Activated gamma-delta T cell treated with Interleukin-2 at 50 U/mL for 16 hours (primary cell): ENCODE measurements at places on chromosomes 11 and 22.

- no peak for DNase-seq
Observed at GRCh38 chr11:65865550-65866172, 5.4 kb downstream of the MUS81 start.

GRCh38 chr11:26761361-26761809, 39.5 kb upstream of the SLC5A12 start:
- DNase-seq: no peak

DNA sequence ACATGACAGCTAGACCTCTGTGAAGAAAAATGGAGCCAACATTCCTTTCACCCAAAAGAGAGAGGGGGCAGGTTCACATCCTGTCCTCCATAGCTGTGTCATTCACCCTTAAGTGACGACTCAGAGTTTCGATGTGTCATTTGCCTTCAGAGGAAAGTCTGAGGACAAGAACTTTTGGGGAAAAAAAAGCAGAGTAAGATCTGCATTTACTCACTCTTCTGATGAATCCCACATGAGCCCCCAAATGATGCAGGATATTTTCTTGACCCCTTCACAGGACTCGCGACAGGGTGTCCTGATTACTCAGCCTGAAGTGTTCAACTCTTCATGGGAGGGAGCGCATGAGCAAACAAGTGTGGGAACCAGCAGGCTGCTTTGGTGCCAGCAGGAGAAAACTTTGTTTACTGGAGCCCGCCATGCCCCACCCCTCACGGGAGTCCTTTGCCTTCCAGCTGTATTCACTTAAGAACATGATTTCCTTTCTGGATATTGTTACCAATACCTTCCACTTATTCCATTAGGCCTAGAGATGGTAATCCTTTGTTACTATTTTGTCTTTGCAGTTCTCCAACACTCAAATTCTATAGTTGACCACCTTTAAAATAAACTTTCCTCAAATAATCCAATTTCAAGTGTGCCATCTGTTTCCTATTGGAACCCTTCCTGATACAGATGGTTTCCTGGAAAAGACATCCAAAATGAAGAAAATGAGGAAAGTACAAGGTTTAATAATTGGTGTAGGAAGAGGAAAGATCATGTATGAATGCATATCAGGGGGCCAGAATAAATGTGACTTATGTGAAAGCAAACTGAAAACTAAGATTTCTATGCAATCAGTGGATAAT, 729.8 kb downstream of the FAM181B start:
- no peak for DNase-seq

DNA sequence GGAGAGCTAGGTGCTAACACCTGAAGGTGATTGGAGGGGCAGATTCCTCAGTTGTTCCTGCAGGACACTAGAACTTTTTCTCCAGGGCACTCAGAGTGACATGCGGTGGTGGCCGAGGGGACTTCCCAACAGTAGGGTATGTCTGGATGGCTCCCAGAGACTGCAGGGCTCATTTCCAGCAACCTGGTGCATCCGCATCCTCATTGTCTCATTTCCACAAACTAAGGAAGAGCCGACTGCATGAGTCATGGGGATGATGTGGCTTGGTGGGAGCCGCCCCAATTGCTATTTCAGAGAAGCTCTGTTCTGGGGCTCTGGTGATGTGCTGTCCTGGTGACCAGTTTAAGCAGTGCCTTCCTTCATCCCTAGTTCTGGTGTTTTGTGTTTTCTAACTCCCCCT, 2.8 kb upstream of the ROBO4 start:
- no peak for DNase-seq

DNA sequence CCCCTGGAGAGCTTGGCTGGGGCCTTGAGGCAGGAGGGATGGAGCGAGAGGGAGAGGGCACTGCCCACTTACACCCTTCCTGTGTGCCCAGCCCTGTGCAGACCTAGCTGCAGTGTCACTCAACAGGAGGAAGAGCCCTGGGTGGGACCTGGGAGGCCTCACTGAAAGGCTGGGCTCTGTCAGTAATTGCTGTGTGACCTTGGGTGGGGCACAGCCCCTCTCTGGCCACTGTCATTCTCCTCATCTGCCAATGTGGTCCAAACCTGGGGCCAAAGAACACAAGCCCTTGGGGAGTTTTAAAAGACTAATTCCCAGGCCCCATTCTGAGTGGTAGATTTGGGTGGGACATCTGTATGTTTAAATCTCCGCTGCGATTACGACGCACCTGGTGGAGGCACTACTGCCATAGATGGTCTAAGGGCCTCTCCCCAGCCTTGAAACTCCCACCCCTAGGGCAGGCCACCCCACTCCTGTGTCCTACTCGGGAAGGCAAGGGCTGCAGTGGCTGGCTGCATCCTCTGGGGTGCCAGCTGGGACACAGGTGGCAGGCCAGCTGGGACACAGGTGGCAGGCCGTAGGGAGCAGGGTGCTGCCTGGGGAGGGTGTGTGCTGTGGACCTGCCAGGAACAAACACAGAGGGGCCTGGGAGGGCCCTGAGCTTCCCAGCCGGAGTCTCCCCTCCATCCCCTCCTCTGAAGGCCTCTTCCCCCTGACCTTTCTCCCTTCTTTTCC, 12.3 kb upstream of the SOX10 start:
- DNase-seq: no peak

- DNase-seq: peak; percentile 70
Observed at GRCh38 chr11:6419009-6419631, at the start of gene APBB1. Gene APBB1, minus strand, starts transcription at chr11:6419094. Its CDS starts 7,747 bp downstream, at chr11:6411347.

DNA sequence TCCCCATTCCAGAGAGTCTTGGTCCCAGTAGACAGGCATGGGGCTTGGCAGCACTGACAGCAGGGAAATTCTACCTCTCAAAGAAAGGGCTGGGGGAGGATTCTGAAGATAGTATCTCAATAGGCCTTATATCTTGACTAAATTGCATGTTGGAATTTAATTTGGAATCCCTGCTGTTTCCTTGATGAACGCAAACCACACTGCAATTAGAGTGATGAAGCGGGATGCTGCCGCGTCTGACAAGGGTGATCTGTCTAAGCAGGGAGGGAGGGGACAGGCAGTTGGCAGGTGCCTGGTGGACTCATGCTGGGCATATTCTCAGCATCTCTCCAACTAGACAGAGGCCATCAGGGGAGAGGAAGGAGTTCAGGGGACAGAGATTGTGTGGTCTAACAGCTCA, 48.4 kb downstream of the COMMD9 start:
- DNase-seq: no peak

DNA sequence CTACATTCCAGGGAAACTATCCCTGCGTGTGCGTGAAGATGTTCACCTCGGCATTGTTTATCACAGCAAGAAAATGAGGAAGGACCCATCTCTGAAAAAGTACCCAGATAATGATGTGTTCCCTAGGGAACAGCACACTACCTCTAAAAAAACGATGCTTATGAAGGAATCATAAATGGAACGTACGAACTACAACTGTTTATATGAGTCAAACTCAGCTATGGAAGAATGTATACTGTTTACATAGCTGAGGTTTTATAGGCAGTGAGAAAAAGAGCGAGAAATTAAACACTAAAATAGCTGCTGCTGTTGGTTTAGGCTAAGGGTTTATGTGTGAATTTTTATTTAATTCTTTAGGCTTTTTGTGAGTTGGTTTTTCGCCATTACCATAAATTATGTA, 48.9 kb downstream of the APOL1 start:
- no peak for DNase-seq

DNA sequence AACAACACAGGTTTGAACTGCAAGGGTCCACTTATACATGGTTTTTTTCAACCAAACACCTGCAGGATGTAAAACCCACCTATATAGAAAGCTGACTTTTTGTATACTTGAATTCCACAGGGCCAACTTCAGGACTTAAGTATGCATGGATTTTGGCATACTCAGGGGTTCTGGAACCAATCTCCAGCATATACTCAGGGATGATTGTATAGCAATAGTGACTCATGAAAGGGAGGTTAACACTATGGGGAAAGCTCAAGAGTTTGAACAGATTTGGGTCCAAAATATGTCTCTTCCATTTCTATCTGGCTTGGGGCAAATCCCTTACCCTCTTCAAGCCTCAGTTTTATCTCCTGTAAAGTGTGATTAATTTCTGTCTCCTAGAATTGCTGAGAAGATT, 94.9 kb downstream of the MICAL2 start:
- no peak for DNase-seq

DNA sequence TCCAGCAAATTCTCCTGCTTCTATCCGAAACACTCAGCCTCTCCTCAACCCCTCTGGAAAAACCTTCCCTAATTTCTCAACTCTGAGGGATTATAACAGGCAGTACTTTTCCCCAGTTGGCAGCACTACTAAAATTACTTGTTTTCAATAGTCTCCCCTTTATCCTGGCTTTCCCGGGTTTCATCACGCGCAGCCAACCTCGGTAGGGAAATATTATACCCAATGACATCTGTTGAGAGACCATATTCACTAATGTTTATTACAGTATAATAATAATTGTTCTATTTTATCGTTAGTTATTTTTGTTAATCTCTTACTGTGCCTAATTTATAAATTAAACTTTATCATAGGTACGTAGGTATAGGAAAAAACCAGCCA, 330 bp upstream of the POLD3 start:
- DNase-seq: no peak

DNA sequence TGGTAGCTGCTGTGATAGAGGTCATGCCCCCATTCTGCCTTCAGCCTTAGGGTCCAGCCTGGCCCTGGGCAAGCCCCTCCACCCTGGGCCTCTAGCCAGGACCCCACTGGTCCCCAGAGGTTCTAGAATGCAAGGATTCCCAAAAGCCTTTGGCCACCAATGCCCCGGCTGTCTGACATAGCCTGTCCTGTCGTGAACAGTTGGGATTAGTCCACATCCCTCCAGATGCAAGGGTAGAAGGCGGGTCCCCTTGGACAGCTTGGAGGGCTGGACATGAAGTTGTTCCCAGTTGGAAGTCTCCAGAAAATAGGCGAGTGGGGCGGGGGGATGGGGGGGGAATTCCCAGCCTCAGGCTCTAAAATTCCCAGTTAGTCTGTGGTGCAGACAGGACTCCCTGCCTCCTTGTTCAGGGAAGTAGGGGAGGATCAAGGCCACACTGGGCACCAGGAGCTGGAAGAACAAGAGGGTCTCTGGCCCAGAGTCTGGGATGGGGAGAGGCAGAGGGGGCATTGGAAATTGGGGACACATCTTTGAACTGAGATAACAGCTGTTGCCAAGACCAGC, 5.2 kb upstream of the ADORA2A start:
- DNase-seq: no peak

- no peak for DNase-seq
Observed at GRCh38 chr11:93840180-93840579, 10.2 kb downstream of the VSTM5 start.

DNA sequence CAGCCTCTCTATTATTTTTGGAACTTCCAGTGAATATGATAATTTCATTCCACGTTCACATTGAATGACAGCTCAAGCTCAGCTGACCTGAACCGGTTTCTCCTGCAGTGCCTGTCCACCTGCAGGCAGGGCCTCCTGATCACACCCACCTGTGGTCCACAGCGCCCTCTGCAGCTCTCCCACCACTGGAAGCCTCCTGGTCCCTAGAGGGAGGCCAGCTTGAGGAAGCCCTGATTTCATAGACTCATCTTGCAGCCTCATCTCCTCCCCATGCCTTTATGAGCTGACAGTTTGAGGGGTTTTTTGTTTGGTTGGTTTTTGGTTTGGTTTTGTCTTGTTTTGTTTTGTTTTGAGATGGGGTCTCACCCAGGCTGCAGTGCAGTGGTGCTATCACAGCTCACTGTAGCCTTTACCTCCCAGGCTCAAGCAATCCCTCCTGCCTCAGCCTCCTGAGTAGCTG, 29.9 kb upstream of the MALAT1 start:
- DNase-seq: peak; percentile 50

DNA sequence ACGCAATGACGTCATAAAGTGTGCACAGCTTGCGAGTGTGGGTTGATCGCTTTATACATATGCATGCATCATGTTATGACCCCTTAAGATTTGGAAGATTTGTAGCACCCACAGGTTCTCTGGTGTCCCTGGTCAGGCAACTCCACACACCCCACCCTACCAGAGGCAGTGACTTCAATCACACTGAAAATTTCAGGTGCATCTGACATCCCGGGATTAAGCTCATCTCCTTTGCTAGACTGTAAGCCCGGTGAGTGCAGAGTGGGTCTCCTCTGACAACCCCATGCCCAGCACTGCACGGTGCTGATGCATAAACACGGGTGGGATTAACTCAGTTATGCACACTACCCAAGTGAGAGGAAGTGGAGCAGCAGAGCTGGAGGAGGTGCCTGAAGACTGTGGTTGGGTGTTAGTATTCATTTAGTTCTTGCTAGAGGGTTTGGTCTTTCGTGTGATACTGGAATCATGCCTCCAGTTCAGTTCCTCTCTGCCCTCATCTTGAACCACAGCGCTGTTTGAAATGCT, 6.5 kb downstream of the ARSA start:
- DNase-seq: peak; percentile 49

DNA sequence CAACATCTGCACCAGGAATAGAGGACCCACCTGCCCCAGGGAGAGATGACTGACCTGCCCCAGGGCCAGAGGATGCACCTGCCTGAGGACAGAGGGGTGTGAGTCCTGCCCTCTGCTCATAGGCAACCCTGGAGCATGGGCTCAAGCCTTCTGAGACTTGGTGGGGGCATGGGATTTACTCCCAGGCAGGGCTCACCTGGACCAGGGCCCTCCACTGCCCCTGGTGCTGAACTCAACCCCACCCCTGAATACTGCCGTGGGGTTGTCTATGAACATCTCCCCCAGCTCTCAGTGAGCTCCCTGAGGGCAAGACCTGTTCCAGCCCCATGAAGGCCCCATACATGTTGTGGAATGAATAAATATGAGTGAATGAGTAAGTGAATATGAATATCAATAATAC, 33.8 kb upstream of the MUC5AC start:
- DNase-seq: peak; percentile 1

DNA sequence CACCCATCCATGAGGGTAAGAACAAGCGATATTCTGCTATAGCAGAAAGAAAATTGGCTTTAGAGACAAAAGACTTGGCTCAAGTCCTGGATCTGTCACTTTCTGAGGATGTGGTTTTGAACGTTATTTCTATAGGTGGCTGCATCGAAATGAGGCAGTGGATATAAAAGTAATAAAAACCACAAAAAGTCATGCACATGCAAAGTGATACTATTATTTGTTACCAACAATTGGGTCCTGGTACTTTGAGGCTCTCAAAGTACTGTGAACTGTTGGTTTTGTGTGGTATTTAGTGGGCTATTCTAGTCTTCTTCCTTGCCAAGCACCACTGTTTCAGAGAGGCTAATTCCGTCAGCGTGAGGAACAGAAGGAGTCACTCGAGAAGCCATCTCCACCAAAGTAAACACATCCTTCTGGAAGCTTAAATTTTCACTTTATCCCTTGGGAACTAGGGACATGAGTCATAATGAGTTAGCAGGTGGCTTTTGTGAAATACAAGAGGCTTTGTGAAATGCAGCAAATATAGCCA, 13.1 kb downstream of the UBASH3B start:
- no peak for DNase-seq

DNA sequence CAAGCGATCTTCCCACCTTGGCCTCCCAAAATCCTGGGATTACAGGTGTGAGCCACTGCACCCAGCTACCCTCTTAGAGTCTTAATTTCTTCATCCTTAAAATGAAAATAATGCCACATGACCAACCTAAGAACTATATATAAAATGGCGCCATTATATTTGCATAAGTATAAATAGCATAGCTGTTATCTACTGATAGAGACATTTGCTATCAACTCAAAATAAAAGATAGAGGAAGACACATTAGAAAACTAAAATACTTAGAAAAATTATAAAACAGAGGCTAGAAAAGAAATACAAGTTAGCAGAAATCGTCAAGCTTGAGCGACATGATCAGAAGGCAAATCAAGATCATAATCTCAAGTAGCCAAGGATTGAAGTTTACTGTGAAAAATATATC, 6.2 kb downstream of the FAM168A start:
- no peak for DNase-seq

GRCh38 chr22:48605856-48606481, 1221.7 kb downstream of the BRD1 start:
- DNase-seq: no peak
